T-helper 9 cell (primary cell): ENCODE measurements at places on chromosomes 6 and 20.

GRCh38 chr6:139612135-139612465 is 237.7 kb upstream of the CITED2 start:
- DNase-seq: no peak

DNA sequence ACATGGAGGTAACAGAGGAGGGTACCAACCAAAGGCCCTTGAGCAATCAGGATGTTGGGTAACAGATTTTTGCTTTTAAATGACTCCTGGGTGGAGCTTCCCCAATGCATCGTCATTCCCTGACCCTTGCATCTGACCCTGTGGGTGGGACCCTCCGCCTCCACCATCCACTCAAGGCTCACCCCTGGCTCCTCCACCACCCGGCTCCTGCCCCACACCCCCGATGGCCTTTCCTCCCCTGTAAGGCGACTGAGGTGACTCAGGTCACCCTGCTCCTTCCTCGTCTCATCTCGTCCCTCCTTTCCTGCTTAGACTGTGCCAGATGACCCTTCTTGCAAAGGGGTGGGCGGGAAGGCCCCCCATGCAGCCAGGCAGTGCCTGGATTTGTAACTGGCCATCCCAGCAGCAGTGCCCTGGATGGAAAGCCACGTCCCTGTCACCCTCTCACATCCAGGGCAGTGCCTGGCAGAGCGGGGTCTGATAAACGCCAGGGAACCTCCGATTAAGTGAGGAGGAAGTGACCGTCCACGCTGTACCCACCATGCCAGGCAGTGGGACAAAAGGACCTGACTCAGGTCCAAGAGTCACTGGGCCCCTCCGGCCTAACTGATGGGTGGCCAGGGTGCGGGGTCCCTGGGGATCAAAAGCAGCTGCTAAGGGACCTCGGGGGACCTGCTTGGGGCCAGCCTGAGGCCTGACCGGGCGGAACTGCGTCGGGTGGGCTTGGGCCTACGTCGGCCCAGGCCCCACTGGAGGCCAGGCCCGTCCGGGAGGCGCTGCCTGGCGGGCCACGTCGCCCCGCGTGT is 624 bp upstream of the NPEPL1 start:
- no peak for DNase-seq

DNA sequence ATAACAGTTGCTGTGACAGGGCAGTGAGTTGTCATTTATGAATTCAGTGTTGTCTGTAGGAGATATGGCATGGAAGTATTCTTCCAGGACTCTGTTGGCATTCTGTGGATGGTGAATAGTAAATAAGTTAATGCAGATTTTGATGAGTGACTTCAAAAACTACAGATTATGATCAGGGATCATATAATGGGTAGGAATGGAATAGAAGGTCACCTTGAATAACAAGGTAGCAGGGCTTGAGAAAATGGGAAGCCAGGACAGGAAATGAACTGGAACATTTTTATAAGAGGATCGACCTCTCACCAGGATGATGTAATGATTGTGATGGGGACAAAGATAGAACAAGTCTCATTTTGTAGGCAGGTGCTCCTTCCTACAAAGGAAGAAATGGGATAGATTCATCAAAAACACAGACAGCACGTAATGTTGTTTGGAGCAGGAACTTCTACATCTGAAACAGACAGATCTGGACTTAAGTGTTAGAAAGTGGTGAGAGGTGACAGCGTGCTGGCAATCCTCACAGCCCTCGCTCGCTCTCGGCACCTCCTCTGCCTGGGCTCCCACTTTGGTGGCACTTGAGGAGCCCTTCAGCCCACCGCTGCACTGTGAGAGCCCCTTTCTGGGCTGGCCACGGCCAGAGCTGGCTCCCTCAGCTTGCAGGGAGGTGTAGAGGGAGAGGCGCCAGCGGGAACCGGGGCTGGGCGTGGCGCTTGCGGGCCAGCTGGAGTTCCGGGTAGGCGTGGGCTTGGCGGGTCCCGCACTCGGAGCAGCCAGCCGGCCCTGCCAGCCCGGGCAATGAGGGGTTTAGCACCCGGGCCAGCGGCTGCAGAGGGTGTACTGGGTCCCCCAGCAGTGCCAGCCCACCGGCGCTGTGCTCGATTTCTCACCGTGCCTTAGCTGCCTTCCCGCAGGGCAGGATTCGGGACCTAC is 30.8 kb upstream of the SSR1 start:
- DNase-seq: no peak

GRCh38 chr6:46324706-46325105 is 153.9 kb upstream of the ENPP5 start:
- no peak for DNase-seq

GRCh38 chr20:37839432-37839827 is 63.5 kb upstream of the VSTM2L start:
- DNase-seq: no peak

DNA sequence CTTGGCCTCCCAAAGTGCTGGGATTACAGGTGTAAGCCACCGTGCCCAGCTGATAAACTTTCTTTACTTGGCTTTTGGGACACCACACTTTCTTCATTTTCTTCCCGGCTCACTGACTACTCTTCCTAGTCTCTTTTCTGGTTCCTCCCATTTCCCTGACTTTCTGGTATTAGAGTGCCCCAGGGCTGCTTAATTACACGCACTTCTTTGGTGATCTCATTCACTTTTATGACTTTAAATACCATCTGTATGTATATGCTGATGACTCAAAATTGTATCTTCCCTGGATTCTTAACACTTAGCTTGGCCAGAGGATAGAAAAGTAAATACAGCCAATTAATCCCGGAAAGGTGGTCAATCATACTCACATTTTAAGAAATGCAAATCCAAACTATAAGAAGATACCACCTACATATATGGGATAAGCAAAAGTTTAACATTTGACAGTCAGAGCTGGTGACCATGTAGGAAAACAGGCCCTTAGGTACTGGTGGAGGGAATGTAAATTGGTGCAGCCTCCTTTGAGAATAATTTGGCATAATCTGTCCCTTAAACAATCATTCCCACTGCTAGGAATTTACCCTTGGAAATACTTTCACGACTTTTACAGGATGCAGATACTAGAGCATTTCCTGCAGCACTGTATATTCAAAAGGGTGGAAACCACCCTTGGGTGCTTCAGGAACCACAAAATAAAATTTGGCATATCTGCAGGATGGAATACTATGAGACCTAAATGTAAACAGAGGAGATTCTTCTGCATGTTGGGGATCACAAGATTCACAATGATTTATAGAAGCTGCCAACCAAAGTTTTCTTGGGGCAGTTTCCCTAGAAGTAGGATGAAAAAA is 9.4 kb upstream of the NANP start:
- no peak for DNase-seq

DNA sequence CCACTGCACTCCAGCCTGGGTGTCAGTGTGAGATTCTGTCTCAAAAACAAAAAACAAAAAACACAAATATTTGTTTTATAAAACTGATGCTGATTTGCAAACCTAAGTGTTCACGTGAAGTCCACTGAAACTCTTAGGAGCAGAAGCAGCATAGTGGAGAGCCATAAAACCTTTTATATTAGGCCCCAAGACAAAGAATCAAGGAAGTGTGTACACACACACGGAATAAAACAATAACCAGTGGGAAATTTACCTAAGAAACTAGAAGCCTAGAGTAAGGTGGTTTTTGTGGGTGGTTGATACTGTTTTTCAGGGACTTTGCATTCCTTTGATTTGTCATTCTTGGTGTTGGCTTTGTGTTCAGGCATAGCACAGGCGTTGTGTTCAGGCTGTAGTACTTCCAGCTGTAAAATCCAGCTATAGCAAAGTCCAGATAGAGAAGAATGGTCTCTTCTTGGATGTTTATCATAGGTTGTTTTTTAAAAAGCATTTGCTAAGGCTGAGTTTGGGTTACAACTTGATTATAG is 61.3 kb downstream of the ATRN start:
- no peak for DNase-seq
